A549 treated with Hydrocortisone at 1 μM for 4 hours (cell line): ENCODE measurements at places on chromosomes 5 and 9. TPM values are rescaled to one million over a fixed set of nuclear protein-coding genes. Genes with fewer than 3 reads are reported as not detected.

The SCGB3A2 gene
- total RNA-seq: not detected in 5 replicates

The ENTPD2 gene
- total RNA-seq: 3.3 to 4.5 TPM (median 3.5 TPM) in 5 replicates

The APBA1 gene
- total RNA-seq: 0.09 to 0.56 TPM (median 0.12 TPM) in 5 replicates

The PKD2L2 gene
- total RNA-seq: 0.12 TPM in 1 of 5 replicates, not detected in the others

The MAML1 gene
- total RNA-seq: 15.5 to 19.3 TPM (median 18.2 TPM) in 5 replicates

The INSL4 gene
- total RNA-seq: 13.9 to 17.9 TPM (median 16.5 TPM) in 5 replicates

The NR2F1 gene
- 4.1 to 4.9 TPM (median 4.4 TPM) in 5 replicates for total RNA-seq

The KIF12 gene
- 1.3 to 2.2 TPM (median 1.8 TPM) in 5 replicates for total RNA-seq

The PCDHGA7 gene
- 0.57 to 1.2 TPM (median 0.76 TPM) in 5 replicates for total RNA-seq

The DCANP1 gene
- not detected in 5 replicates for total RNA-seq

The ADAMTSL1 gene
- total RNA-seq: 0.03 to 0.11 TPM (median 0.07 TPM) in 5 replicates

The BARHL1 gene
- not detected in 5 replicates for total RNA-seq
